ENCODE measurements at places on chromosomes 11 and 22. TPM values are rescaled to one million over a fixed set of nuclear protein-coding genes. Genes with fewer than 3 reads are reported as not detected.

CFL1 gene
- 890 TPM for total RNA-seq

TMEM132A gene
- total RNA-seq, result 261 TPM

ADAMTS15 gene
- total RNA-seq, result 1.2 TPM

MTMR3 gene
- total RNA-seq, result 50.2 TPM

KDM4D gene
- total RNA-seq, result 1.2 TPM

GSTT2B gene
- total RNA-seq, result 4.8 TPM

KCNQ1 gene
- 3.1 TPM for total RNA-seq

HEPN1 gene
- total RNA-seq, result not detected

SLC43A3 gene
- total RNA-seq, result 21.5 TPM

CRYBB2 gene
- 0.81 TPM for total RNA-seq

IL17REL gene
- total RNA-seq, result not detected

OLFML1 gene
- total RNA-seq, result not detected

FRMD8 gene
- 27.5 TPM for total RNA-seq

CCDC88B gene
- 6.2 TPM for total RNA-seq

Data from progenitor cell of endocrine pancreas (in vitro differentiated cells).